ENCODE measurements at places on chromosomes 12 and 14.

DNA sequence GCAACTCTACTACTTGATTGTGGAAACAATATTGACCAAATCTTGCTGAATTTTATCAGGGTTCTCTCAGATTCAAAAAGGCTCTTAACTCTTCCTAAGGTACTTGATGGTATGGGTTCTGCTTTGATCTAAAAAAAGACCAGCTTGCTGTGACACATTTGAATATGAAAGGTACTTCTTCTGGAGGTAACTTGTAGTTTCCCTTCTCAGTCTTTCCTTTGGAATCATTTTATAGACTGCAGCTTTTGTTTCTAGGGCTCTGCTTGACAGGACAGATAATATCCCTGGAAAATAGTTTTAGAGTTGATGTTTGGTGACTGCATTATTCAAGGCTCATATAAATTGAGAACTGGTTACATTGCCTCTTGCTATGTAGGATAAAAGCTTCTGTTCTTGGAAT, 251.9 kb downstream of the FUT8 start:
- DNase-seq = no peak

DNA sequence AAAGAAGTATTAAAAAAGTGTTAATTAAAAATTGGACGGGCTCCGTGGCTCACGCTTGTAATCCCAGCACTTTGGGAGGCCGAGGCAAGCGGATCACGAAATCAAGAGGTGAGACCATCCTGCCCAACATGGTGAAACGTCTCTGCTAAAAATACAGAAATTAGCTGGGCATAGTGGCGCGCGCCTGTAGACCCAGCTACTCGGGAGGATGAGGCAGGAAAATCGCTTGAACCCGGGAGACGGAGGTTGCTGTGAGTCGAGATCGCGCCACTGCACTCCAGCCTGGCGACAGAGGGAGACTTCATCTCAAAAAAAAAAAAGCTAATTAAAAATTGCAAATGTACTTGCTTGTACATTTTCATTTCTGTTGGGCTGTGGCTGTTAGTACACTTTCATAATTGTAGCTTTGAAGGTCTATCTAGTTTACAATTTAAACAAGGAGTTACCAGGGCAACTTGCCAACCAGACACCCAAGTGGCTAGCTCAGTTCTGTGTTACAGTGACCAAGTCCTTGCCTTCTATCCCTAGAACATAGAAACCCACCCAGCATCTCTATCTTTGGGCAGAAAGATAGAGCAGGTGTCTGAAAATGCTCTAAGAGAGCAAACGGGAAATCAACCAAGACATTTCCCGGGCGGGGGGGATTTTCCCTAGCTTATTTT, 1.2 kb downstream of the COA8 start:
- DNase-seq = no peak

DNA sequence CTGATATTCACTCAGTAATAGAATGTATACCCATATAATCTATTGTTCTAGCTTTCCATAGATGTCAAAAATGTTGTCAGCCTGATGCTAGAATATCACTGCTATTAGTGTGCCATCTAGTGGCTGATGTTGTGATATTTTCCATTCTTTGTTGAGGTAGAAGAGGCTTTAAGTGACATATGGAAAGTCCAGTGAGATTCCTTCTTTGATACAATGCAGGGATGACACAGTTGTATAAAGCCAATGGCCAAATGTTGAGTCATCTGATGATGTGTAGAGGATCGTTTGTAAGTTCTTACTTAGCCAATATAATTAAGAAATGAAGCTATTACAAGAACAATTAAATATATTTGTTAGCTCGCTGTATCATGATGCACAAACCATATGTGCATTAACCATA, 58.1 kb upstream of the PCED1B start:
- DNase-seq = peak; percentile 27

DNA sequence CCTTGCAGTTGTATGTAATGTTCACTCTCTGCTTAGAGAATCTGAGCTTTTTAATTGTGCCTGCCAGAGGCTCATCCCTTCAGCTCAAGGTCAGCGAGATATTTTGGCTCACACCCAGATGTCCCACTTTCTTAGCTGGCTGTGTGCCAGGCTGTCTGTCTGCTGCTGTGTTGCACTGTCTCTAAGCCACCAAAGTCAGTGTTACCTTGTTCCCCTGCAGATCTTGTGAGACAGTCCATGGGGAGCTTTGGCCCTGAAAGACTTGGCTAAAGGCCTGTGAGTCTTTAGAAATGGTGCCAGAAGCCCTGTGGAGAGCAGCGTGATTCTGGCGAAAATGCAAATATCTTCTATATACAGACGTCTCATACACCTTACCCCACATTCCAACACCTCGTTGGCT, 293.7 kb downstream of the TTC6 start:
- DNase-seq = no peak

DNA sequence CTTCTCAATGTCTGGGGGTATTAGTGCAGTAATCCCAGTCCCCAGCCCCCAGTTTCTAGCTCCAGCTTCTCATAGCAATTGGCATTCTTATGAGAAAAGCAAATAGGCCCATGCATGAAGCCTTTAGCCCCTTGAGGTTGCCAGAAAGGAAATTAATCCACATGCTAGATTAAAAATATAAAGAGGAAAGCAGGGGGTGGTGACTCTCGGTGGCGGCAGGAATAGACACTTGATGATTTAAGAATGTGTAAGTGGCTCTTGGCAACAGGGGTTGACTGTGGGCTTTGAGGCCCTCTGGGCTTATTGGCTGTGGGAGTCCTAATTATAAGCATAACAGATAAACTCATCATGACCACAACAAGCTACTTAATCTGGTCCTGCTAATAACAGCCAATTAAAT, 1367.3 kb upstream of the FLRT2 start:
- DNase-seq = no peak
